ENCODE measurements at places on chromosomes 16 and 17.

- DNase-seq, result no peak
These were observed 279.5 kb upstream of the ASIC2 start for GRCh38 chr17:33572615-33573014.

- DNase-seq, result no peak
These were observed 3.0 kb downstream of the RHBDF2 start for GRCh38 chr17:76497979-76498875.

DNA sequence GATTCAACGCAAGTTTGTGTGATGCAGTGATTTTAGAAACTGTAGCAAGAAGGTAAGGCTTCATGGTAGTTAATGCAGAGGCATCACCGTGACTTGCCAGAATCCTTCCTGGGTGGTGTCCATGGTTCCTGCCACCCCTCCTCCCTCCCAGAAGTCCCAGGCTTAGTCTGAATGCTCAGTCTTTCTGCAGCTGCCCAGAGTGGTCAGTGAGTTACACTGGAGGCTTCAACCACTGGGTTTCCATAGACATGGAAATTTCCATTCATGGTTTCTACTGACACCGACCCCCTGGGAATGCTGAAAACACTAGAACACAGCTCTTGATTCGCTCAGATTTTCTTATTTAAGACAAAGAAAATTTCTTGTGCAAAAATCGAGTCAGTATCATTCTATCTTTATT, 159.4 kb upstream of the HSBP1 start:
- DNase-seq, result no peak

- DNase-seq, result no peak
These were observed 347.2 kb downstream of the SOX9 start for GRCh38 chr17:72467841-72468653.

DNA sequence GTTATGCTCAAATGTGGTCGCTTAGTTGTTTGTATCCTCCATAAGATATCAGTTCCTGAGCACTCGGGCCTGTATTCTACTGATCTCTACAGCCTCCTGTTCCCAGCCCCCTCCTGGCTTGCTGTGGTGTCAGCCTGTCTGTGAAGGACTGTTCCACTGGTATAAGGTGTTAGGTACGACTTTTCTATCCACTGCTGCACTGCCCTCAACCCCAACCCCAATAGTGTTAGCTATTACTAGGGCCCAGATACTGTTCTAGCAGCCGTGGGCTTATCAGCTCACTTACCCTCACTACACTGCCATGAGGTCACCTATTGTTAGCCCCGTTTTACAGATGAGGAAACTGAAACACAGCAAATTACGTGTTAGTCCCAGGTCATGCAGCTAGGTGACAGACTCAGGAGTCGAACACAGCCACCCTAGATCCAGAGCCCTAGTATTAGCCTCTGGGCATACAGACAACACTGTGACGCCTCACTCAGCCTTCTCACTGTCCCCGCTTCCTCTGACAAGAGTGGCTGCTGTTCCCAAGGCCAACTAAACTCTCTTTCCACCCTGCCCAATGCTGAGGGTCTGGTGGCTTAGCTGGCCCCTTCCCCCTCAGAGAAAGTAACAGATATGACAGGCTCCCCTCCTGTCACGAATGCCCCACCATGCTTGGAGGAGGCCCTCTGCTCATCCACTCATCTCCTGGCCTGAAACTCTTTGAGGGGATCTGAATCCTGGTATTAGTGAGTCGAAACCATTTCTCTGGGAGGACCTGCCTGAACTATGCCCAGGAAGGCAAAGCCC, 25.6 kb upstream of the ZNF652 start:
- DNase-seq, result peak; percentile 24

- no peak for DNase-seq
These were observed 291.7 kb downstream of the CEP112 start for GRCh38 chr17:65900216-65900615.

DNA sequence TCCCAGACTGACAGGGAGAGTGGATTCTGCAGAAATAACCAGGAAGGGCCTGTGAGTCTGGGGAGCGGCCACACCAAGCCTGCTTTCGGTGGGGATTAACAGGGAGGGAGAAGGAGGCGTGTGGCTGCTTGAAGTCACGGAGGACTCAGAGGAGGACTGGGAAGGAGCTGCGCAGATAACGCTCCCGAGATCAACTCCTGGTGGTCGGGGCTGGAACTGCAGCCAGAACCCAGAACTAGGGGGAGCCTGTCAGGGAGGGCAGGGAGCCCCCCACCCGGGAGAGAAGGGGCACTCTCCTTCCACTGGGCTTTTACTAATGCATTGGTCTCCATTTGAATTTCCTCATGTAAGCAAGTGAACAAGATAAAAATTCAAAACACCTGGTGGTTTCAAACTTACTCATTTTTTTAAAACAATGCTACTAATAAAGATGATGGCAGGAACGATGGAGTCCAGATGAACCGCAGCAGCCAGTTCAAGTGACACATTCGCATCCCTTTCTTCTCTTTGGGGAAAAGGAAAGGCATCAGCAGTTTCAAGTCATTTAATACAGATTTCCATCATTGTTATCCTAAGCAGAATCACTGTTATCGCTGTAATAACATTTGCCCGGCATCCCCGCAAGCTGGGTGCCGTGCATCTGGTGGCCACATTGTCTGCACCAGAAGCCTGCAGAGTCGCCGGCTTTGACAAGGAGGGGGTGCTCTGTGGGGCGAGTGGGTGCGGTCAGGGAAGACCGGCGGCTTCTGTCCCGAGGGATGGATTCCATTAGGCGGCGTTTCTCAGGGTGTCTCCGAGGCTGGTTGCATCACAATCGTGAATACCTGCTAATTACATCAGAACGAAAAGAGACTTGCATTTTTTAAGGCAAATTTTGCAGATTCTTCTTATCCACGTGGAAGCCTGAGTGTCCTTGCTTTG, 183.0 kb downstream of the FOXL1 start:
- DNase-seq, result peak; percentile 58

- no peak for DNase-seq
These were observed 28.0 kb upstream of the B4GALNT2 start for GRCh38 chr17:49104511-49105074.
